ENCODE measurements at places on chromosomes 6 and 20.

DNA sequence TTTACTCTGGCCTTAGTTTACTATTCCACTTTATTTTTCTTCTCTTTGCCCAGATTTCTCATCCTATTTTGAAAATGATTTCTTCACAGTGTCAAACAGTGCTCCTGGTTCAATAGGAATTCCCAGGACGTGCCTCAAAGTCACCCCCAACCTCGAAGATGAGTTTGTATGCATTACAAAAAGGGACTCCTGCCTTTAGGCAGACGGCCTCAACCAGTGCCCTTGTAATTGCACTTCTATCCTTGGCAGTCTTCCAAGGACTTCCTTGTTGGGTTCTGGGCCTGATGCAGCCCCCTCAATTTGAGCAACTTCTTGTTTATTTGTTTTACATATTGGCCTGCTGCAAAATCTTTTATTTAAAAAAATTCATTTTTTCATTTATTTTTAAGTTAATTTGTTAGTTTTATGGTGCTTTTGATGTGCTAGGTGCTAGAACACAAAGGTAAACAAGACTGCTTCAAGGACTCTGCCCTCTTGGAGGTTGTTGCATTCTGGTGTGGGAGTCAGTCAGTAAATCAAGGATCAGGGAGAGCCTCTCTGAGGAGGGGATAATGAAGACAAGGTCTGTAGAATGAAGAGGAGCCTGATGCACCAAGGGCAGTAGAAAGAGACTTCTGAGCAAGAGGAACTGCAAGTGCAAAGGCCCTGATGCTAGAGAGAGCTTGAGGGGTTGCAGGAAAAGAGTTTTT is 181.5 kb upstream of the LAMP5 start:
- no peak for DNase-seq

- DNase-seq = peak; percentile 72
Measured at GRCh38 chr20:561437-562231, 18.0 kb upstream of the CSNK2A1 start.

GRCh38 chr6:56914798-56915658 is 39.9 kb upstream of the BEND6 start:
- DNase-seq = no peak

DNA sequence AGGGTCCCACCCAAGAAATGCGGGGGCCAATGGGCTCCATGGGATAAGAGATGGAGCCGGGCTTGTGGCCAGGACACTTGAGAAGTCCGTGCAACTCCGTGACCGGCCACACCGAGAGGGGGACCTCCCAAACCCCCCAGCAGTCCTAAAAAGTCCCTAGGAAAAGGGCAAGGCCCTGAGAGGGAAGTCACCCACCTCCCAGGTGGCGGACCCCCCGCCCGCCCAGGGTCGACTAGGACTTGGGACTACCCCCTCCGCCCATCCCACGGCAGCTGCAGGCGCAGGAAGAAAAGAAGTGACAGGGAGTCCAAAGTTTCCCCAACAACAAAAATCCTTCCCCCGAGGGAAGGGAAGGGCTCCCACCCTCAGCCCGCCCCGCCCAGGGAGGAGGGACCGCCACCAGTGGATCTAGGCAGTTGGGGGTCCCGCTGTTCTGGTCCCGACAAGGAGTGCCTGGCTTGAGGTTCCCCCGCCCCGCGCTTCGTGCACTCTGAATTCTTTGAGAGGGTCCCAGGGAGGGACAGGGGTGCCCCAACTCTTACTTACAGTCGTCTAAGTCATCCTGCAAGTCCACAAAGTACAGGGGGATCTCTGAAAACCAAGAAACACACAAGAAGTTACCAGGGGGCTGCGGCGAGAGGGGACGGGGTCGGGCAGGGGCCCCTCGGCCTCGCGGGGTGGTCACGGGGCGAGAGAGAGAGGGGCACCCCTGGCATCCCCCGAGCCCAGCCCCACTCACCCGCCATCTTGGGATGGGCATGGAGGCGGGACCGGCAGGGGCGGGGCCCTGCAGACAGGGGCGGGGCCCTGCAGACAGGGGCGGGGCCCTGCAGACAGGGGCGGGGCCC is 611 bp upstream of the RAB22A start:
- DNase-seq = peak; percentile 45

- DNase-seq = no peak
Measured at GRCh38 chr6:28856620-28857005, 67.2 kb downstream of the TRIM27 start.

DNA sequence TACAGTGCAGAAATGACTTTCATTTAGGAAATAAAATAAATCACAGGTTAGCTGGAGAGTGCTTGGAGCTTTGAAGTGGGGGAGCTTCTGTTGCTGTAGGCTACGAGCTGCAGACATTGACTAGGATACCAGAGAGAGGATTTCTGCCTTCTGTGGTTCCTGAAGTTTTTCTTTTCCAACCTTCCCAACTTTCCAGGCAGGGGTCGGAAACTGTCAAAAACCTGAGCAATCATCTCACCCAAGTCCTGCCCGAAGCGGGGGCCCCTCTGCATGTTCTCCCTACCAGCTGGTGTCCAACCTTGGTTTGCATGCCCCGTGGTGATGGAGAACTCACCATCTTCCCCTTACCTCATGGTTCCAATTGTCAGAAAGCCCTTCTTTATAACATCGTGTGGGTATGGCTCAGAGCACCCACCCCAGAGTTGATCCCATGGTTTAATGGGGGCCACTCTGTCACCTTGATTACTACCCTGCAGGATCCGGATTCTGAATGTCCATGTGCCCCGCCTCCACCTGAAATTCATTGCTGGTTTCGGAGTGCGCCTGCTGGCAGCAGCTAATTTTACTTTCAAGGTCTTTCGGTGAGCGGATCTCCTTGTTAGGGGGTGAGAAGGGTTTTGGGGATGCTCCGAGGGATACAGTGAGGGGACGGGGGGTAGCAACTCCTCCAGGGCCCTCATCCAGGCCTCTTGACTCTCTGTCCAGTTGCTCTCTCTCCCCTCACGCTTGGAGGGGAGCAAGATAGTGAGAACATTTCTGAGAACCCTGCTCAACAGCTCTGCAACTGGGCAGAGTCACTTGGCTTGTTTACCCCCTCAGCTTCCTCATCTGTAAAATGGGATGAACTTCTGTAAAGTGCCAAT is 5.1 kb downstream of the BPIFB2 start:
- DNase-seq = no peak

DNA sequence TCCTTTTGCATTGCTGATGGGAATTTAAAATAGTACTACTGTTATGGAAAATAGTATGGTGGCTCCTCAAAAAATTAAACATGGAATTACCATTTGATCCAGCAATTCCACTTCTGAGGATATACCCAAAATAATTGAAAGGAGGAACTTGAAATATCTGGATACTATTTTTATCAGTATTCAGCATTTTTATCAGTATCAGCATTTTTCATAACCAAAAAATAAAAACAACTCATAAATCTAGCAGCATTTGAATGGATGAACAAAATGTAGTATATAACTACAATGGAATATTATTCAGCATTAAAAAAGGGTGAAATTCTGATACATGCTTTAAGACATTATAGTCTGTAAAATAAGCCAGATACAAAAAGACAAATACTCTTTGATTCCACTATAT is 763.4 kb upstream of the MAN1A1 start:
- no peak for DNase-seq

GRCh38 chr20:4195499-4195898 is 180.1 kb upstream of the RNF24 start:
- peak; percentile 27 for DNase-seq

DNA sequence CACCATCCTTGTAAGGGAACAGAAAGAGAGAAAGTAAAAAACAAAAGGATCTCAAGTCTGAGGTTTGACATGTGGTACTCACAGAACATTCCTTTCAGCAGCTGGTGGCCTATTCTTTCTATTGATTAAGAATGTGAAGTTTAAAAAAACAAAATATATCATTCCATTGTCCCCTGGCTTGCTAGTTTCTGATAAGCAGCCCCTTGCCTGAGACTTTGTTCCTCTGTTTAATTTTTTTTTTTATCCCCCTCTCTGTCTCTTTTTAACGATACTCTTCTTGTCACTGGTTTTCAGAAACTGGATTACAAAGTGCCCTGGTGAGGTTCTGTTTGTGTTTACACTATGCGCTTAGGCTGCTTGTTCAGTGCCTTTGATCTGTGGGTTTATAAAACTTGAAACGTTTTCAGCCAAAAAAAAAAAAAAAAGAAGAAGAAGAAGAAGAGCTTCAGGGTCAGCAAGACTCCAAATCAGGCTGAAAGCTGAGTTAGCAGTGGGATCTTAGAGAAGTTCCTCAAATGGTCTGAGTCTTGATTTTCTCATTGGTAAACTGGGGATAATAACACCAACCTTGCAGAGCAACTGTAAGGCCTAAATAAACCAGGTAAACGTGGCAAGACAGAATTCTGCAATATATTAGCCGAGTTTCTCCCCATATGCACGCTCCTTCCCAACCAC is 45.1 kb upstream of the SLC22A23 start:
- DNase-seq = no peak

- DNase-seq = peak; percentile 97
Measured at GRCh38 chr6:139402876-139403386, 28.5 kb upstream of the CITED2 start.

- DNase-seq = no peak
Measured at GRCh38 chr6:147935656-147936055, 407.0 kb upstream of the SASH1 start.

- DNase-seq = no peak
Measured at GRCh38 chr6:140045116-140045515, 670.7 kb upstream of the CITED2 start.

DNA sequence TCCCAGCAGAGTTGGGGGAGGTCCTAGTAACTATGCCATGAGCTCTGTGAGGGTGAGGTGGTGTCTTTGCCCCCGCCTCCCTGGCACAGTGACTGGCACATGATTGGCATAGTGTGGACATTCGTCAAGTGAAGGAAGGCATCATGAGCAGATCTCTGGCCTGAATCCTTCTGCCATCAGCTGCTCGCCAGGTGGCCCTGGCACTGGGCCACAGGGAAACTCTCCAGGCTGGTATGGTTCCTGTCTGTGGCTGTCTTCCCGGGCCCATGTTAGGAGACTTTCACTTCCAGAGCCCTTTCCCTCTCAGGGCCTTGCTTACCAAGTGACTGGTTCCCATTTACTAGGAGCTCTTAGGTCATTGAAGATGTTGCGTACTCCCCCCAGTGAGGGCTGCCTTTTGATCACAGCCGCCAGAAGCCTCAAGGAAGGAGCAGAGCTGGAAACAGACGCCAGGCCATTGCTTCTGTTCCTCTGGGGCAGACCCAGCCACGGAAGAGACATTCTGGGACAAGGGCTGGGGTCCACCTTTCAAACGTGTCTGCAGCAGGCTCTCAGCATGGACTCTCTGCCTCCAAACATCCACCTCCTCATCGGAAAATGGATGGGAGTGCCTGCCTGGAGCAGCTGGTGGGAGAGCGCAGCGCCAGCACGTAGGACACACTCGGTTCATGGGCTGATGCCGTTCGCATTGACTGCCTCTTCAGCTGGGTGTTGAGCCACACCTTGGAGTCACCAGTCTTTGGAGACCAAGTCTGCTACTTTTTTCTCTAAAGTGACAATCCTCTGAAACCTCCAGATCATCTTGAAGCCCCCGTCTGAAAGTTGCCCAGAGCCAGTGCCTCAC is 67.2 kb downstream of the PTPN1 start:
- no peak for DNase-seq

Measured in fibroblast of mammary gland (primary cell).